CD8-positive, alpha-beta T cell (primary cell): ENCODE measurements at places on chromosomes 12 and 14. TPM values are rescaled to one million over a fixed set of nuclear protein-coding genes. Genes with fewer than 3 reads are reported as not detected.

NYNRIN gene
- not detected for total RNA-seq

ST8SIA1 gene
- total RNA-seq = 12.2 TPM

LBHD2 gene
- not detected for total RNA-seq

HEBP1 gene
- 5.6 TPM for total RNA-seq

FOXN4 gene
- total RNA-seq = not detected

BEGAIN gene
- total RNA-seq = 1.9 TPM

GPR84 gene
- total RNA-seq = not detected

SELPLG gene
- 30.4 TPM for total RNA-seq

IKZF4 gene
- total RNA-seq = 2.5 TPM

SDR9C7 gene
- total RNA-seq = not detected

TMCC3 gene
- 2.4 TPM for total RNA-seq
